ENCODE measurements at places on chromosomes 2 and 18. TPM values are rescaled to one million over a fixed set of nuclear protein-coding genes. Genes with fewer than 3 reads are reported as not detected.

- H3K4me1 ChIP-seq, result no peaks in the 10 kb centered on the region
- H3K27ac ChIP-seq, result no peak overlapping the region
- no peak overlapping the region for H3K4me3 ChIP-seq
- no peak for DNase-seq
- H3K36me3 ChIP-seq, result no peaks in the 10 kb centered on the region
Measured at GRCh38 chr2:217120429-217120828, 260.6 kb upstream of the TNP1 start.

Gene SELENOI
- 14.8 TPM for total RNA-seq

GRCh38 chr2:59693231-59693959 is 860.1 kb downstream of the BCL11A start:
- no peak overlapping the region for H3K4me3 ChIP-seq
- no peaks in the 10 kb centered on the region for H3K4me1 ChIP-seq
- no peak overlapping the region for H3K27ac ChIP-seq
- H3K27me3 ChIP-seq, result no peaks in the 10 kb centered on the region
- DNase-seq, result no peak

DNA sequence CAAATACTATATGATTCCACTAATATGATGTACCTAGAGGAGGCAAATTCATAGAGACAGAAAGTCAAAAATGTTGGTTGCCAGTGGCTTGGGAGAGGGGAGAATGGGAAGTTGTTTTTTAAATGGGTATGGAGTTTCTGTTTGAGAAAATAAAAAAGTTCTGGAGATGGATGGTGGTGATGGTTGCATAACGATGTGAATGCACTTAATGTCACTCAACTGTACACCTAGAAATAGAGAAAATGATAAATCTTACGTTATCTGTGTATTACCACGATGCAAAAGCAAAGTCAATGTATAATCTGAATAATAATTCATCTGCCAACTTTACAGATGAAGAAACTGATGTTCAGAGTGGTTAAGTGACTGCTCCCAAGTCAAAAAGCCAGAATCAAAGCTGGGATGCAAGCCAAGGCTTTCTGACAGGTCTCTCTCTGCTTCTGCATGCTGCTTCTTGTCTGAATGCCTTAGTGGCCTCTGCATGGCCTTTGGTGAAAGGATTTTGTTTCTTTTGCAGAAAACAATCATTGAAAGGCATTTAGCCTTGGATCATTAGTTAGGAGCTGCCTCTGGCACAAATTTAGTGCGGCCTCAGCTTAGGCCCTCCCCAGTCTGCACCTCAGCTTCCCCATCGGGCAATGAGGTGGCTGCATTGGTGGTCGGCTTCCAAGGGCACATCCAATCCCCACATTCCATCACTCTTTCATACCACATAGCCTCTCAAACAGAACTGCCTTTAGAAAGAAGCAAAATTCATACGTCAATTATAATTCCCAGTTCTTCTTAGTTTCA is 46.5 kb upstream of the MYCN start:
- no peaks in the 10 kb centered on the region for H3K27me3 ChIP-seq
- no peak for DNase-seq
- no peaks in the 10 kb centered on the region for H3K4me1 ChIP-seq
- no peak overlapping the region for H3K27ac ChIP-seq

Gene FAM228A
- 0.64 TPM for total RNA-seq

Gene M1AP
- total RNA-seq, result 1.4 TPM

- no peak overlapping the region for H3K4me3 ChIP-seq
- DNase-seq, result no peak
- no peaks in the 10 kb centered on the region for H3K27me3 ChIP-seq
- no peaks in the 10 kb centered on the region for H3K36me3 ChIP-seq
- no peak overlapping the region for H3K27ac ChIP-seq
- H3K4me1 ChIP-seq, result no peaks in the 10 kb centered on the region
Measured at GRCh38 chr2:173716458-173717052, 248.6 kb downstream of the SP3 start.

DNA sequence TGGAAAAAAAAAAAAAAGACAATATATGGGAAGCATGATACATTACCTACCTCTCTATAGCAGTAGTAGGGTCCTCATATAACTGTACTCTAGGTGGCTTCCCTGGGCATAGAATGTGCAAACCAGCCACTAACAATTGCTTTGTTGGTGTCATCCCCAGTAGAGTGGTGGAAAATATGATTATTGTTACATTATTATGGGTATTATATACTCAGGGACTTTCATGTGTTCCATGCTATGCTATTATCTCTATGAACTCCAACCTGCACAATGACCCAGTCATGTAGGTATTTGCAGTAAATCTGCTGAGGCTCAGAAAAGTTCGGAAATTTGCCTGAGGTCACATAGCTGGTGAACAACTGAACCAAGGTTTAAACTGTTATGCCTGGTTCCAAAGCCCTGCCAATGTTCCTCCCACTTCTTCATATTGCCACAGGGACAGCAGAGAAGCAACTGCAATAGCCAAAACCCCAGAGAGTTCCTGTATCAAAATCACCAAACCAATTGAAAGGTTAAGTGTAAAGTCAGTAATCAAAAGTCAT is 52.6 kb upstream of the MAP4K4 start:
- DNase-seq, result no peak
- H3K27ac ChIP-seq, result no peak overlapping the region
- no peak overlapping the region for H3K4me3 ChIP-seq
- no peaks in the 10 kb centered on the region for H3K27me3 ChIP-seq
- no peaks in the 10 kb centered on the region for H3K4me1 ChIP-seq

GRCh38 chr18:3321133-3321812 is 59.3 kb downstream of the MYL12B start:
- H3K4me3 ChIP-seq, result no peak overlapping the region
- no peak for DNase-seq
- no peaks in the 10 kb centered on the region for H3K27me3 ChIP-seq
- H3K36me3 ChIP-seq, result no peaks in the 10 kb centered on the region

Gene SLC5A6
- 24.5 TPM for total RNA-seq

Gene HMSD
- total RNA-seq, result 2.1 TPM

Gene CENPA
- total RNA-seq, result 0.78 TPM

DNA sequence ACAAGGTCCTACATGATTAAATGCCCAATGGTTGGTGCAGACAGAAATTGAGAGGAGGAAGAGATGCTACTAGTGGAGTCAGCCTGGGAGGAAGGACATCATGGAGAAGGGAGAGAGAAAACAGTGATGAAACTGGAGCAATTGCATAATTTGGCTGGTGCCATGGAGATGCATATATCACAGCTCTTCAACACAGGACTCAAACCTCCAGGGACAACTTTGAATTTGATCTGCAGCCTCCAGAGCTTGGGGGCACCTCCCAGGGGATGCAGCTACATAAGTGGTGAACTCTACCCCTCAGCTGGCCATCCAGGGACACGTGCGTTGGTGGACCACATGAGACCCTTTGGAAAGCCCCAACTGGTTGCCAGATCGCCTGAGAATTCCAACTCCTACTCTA is 80.4 kb downstream of the CTAGE1 start:
- H3K4me3 ChIP-seq, result no peak overlapping the region
- H3K36me3 ChIP-seq, result no peaks in the 10 kb centered on the region
- H3K4me1 ChIP-seq, result peaks cover 17% of the 10 kb centered on the region
- H3K27ac ChIP-seq, result no peak overlapping the region
- no peak for DNase-seq
- H3K27me3 ChIP-seq, result no peaks in the 10 kb centered on the region
